Activated CD8-positive, alpha-beta memory T cell treated with anti-CD3 and anti-CD28 coated beads, Interleukin-2, amount 10 ng/mL, durations not matched to agents 7 days and 5 days (primary cell): ENCODE measurements at places on chromosomes 2 and 18. TPM values are rescaled to one million over a fixed set of nuclear protein-coding genes. Genes with fewer than 3 reads are reported as not detected.

FRZB gene
- total RNA-seq, result not detected

MC5R gene
- 0.12 TPM for total RNA-seq

GRHL1 gene
- total RNA-seq, result 1.0 TPM

MOGAT1 gene
- not detected for total RNA-seq

LRRC30 gene
- not detected for total RNA-seq
